AG10803 (cell line): ENCODE measurements at places on chromosomes 16 and 17.
A peak's percentile ranks its signal among the peaks of the same experiment; 100 is the strongest.

DNA sequence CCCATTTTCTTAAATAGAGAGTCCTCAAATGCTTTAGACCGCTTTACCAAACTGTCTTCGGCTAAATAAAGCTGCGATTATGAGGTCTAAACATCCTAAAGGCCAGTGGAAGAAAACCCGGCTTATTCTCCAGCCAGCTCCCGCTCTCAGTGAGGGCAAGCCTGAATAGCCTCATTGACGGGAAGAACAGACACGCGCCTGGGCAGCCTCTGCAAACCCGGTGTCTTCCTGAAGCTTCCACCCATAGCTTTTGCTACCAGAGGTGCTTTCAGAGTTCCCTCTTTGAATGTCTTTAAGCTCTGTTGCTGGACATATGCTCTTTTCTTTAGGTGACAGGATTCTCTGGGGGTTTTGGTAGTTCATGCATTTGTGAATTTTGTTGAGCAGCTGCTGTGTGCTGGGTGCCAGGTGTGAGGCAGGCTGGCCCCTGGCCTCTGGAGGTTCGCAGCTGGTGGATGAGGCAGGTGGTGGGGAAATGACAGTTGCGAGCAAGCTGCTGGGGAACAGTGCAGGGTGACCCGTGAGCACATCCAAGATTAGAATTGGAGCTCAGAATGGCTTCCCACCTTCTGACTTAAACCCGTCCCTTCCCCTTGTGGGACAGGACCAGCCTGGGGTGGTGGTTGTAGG lies 44.7 kb downstream of the CRISPLD2 start:
- no peak for DNase-seq

- no peak for DNase-seq
These were observed 42.1 kb downstream of the NT5M start for GRCh38 chr17:17345294-17345597.

DNA sequence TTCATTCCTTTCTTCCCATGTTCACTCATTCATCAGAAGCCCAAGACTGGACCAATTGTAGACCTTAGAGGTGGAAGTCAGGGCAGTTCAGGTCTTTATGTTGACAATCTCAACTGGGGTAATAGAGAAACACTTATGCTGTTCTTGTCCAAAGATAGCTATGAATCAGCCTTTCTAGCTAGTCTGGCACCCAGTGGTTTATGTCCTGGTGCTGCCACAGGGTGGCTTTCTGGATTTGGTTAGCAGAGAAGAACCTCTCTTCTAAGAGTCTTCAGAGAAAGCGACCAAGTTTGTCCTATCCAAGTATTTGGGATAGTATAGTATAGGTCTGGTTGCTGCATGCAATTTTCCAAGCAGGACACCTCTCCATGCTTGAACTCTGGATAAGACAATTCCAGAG lies 83.3 kb downstream of the NOG start:
- DNase-seq: peak; percentile 28

DNA sequence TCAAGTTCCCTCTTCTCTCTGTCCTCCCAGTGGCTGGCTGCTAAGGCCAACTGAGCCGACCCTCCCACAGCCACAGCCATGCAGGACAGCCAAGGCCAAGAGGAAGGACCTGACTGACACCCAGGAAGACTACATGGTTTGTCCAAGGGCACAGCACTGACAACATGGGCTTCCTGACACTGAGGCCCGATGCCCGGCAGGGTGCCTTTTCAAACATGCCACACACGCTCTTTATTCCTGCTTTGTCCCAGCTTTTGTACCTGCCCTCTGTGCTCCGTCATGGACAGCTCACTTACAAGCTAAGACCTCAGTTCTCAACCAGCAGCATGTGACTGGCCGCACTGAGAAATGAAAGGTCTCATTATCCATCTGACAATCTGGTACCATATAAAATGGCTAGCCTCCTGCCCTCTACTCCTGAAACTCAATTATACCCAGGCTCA lies 45.8 kb downstream of the TEX2 start:
- no peak for DNase-seq

GRCh38 chr16:88969361-88969831 lies 7.6 kb downstream of the CBFA2T3 start:
- DNase-seq: no peak

- no peak for DNase-seq
These were observed 3.8 kb upstream of the SLC47A2 start for GRCh38 chr17:19720210-19720475.

DNA sequence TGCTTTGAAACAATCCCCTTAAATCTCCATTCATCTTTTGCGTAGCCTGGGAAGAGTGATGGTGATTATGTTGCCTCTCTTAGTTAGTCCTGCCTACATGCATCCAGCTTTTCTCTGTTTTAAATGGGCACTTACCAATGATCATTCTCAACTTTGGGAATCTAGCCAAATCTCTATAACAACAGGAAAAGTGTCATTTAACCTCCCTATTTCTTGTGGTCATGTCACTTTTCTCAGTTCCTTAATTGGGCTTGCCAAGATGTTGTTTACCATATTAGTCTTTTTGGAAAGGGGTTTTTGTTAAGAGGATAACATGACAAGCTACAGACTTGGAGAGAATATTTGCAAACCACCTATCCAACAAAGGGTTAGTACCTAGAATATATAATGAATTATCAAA lies 15.6 kb upstream of the CLEC10A start:
- DNase-seq: no peak

- no peak for DNase-seq
These were observed 8.8 kb downstream of the QPRT start for GRCh38 chr16:29687755-29688154.
